ENCODE measurements at places on chromosomes 13 and 19. TPM values are rescaled to one million over a fixed set of nuclear protein-coding genes. Genes with fewer than 3 reads are reported as not detected.

The CTXN1 gene
- polyA plus RNA-seq: not detected

The CA11 gene
- polyA plus RNA-seq: 6.2 TPM

The PLK5 gene
- polyA plus RNA-seq: not detected

The ERFL gene
- 5.1 TPM for polyA plus RNA-seq

Measured in B cell (primary cell).